ENCODE measurements at places on chromosomes 3 and 15. TPM values are rescaled to one million over a fixed set of nuclear protein-coding genes. Genes with fewer than 3 reads are reported as not detected.

Gene PLCD1
- 64.2 TPM for total RNA-seq

Gene GUCA1C
- not detected for total RNA-seq

Gene AP3B2
- total RNA-seq: 0.40 TPM

Gene ANKRD34C
- not detected for total RNA-seq

Gene ST3GAL6
- 4.9 TPM for total RNA-seq

Gene RBPMS2
- total RNA-seq: under 0.01 TPM

Gene ST6GAL1
- 23.8 TPM for total RNA-seq

Gene IFT57
- total RNA-seq: 91.3 TPM

Gene UNC13C
- not detected for total RNA-seq

Gene ANAPC13
- total RNA-seq: 98.6 TPM

Gene ACSBG1
- not detected for total RNA-seq

Gene MYO5C
- 0.50 TPM for total RNA-seq

Gene ATP8B4
- total RNA-seq: 0.75 TPM

Gene CERS3
- not detected for total RNA-seq

Gene FAIM
- total RNA-seq: 14.4 TPM

Gene SLC49A4
- 11.9 TPM for total RNA-seq

Gene NR2E3
- 0.06 TPM for total RNA-seq
